ENCODE measurements at places on chromosomes 6 and 20. TPM values are rescaled to one million over a fixed set of nuclear protein-coding genes. Genes with fewer than 3 reads are reported as not detected.

Gene TMEM170B
- 7.3 TPM for total RNA-seq

Gene EGFL8
- total RNA-seq = 83.1 TPM

GRCh38 chr6:123526128-123526527 lies 110.6 kb downstream of the TRDN start:
- no peak for DNase-seq
- H3K36me3 ChIP-seq = no peaks in the 10 kb centered on the region
- H3K4me1 ChIP-seq = peaks cover 4% of the 10 kb centered on the region
- no peak overlapping the region for H3K27ac ChIP-seq
- H3K27me3 ChIP-seq = no peaks in the 10 kb centered on the region
- H3K4me3 ChIP-seq = no peak overlapping the region

DNA sequence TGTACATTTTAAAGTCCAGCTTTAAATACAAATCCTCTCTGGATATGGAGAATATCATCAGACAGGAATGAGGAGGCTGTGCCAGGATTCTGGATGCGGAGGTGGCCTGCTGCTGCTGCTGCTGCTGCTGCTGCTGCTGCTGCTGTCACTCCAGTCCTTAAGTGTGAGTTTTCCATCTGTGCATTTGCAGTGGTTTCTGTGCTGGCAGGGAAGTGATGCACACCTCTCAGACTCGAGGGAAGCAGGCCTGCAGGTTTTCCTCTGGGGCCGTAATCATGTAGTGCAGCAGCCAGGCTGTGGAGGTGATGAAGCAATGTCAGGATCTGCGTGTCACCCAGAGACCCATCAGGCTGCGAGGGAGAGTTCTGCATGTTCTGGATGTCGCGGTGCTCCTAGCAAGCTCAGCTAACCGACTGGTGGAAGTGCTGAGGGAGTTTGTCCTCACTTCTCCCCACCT lies 32.0 kb downstream of the CFAP61 start:
- H3K4me1 ChIP-seq = peaks cover 7% of the 10 kb centered on the region
- peaks cover 5% of the 10 kb centered on the region for H3K27me3 ChIP-seq
- H3K4me3 ChIP-seq = no peak overlapping the region
- no peak overlapping the region for H3K27ac ChIP-seq
- no peaks in the 10 kb centered on the region for H3K36me3 ChIP-seq

DNA sequence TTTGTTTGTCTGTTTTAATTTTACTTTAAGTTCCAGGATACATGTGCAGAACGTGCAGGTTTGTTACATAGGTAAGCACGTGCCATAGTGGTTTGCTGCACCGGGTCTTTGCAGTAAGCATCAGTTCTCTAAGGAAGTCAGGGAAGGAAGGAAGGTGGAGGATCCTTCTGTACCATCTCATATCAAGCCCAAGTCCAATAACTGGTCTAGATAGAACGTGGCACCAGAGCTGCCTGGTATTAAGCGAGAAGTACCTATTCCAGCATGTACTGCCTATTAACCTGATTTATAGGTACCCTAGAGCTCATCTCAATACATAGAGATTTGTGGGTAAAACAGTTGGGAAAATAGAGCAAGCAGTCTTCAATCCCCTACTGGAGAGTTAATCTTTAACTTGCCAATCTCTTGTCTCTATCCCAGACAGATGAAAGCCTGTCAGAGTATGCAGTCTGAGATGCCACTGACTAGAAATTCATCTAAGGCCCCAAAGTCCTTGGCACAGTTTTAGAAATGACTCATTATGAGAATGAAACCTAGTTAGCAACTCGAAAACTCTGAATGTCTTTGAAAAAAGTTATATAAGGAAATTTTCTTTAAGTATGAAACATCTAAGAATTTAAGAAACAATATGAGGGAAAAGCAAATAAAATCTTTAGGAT lies 144.9 kb downstream of the TFAP2A start:
- H3K4me1 ChIP-seq = peaks cover 5% of the 10 kb centered on the region
- H3K27me3 ChIP-seq = peaks cover 22% of the 10 kb centered on the region
- no peak overlapping the region for H3K27ac ChIP-seq
- H3K36me3 ChIP-seq = no peaks in the 10 kb centered on the region
- DNase-seq = no peak
- no peak overlapping the region for H3K4me3 ChIP-seq

DNA sequence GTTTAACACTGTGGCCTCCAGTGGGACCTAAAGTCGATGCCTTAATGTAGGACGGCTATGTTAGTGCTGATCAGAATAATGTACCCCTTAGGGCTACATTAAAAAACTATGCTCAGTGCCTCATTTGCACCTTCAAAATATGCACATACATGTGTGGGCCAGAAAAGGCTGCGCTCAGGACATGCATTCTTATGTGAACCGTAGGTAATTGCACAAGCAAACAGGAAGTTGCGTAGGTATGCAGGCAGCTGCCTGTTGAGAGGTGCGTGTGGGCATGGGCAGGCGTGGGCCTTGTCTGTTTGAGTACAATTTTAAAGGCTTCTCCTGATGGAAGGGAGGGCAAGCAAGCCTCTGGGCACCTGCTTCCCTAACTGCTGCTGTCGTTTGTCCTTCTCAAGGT lies 116.2 kb upstream of the JAG1 start:
- no peaks in the 10 kb centered on the region for H3K36me3 ChIP-seq
- H3K27ac ChIP-seq = peak overlapping the region; percentile 41
- no peaks in the 10 kb centered on the region for H3K27me3 ChIP-seq
- peaks cover 46% of the 10 kb centered on the region for H3K4me1 ChIP-seq
- no peak overlapping the region for H3K4me3 ChIP-seq

GRCh38 chr6:34324738-34325444 lies 67.6 kb downstream of the NUDT3 start:
- no peak overlapping the region for H3K27ac ChIP-seq
- no peaks in the 10 kb centered on the region for H3K27me3 ChIP-seq
- H3K4me1 ChIP-seq = peaks cover 1% of the 10 kb centered on the region
- no peak for DNase-seq
- peaks cover 6% of the 10 kb centered on the region for H3K36me3 ChIP-seq

Gene KCNK5
- 2.3 TPM for total RNA-seq

Gene SMLR1
- total RNA-seq = 0.79 TPM

- H3K4me3 ChIP-seq = no peak overlapping the region
- H3K27me3 ChIP-seq = no peaks in the 10 kb centered on the region
- peaks cover 10% of the 10 kb centered on the region for H3K36me3 ChIP-seq
- no peak overlapping the region for H3K27ac ChIP-seq
- peaks cover 12% of the 10 kb centered on the region for H3K4me1 ChIP-seq
Observed at GRCh38 chr6:21885532-21886114, 292.1 kb downstream of the SOX4 start.

DNA sequence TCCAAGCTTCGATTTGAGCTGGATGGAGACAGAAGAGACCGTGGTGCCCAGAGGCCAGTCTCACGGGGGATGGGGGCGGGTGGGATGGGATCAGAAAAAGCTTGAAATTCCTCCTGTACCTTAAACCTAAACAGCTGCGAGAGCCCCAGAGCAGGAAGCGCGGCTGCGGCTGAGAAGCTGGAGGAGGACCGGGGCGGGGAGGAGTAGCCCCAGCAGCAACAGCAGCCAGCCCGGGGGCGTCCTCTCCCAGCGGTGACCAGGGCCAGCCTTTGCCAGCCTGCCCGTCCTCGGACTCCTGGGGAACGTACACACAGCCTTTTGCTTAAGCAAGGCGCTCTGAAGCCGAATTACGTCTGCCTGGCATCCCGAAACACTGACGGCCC lies 17.4 kb upstream of the PRDM13 start:
- no peaks in the 10 kb centered on the region for H3K36me3 ChIP-seq
- H3K27me3 ChIP-seq = peaks cover 88% of the 10 kb centered on the region
- no peak overlapping the region for H3K27ac ChIP-seq

Gene LHFPL5
- not detected for total RNA-seq

DNA sequence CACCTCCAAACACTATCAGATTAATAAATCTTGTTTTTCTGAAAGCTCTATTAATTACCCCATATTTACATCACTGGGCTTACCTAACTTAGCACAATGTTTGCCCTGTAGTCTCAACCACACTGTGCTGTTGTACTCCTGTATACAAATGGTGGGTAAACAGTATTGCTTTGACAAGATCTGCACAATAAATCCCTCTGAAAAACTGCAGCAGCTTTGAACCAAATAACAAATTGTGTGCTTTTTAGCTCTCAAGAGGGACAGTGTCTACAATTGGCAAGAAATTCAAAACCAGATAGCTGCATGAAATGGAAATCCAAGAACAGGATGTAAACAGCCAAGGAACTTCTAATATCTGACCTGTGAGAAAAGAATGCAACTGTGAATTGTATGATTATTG lies 10.4 kb downstream of the KIF6 start:
- H3K4me3 ChIP-seq = no peak overlapping the region
- H3K27ac ChIP-seq = no peak overlapping the region
- H3K27me3 ChIP-seq = no peaks in the 10 kb centered on the region
- DNase-seq = no peak
- no peaks in the 10 kb centered on the region for H3K36me3 ChIP-seq

- no peaks in the 10 kb centered on the region for H3K27me3 ChIP-seq
- H3K4me3 ChIP-seq = no peak overlapping the region
- no peak for DNase-seq
- peaks cover 1% of the 10 kb centered on the region for H3K36me3 ChIP-seq
- no peak overlapping the region for H3K27ac ChIP-seq
- H3K4me1 ChIP-seq = peaks cover 9% of the 10 kb centered on the region
Observed at GRCh38 chr6:147999001-147999540, 343.6 kb upstream of the SASH1 start.

DNA sequence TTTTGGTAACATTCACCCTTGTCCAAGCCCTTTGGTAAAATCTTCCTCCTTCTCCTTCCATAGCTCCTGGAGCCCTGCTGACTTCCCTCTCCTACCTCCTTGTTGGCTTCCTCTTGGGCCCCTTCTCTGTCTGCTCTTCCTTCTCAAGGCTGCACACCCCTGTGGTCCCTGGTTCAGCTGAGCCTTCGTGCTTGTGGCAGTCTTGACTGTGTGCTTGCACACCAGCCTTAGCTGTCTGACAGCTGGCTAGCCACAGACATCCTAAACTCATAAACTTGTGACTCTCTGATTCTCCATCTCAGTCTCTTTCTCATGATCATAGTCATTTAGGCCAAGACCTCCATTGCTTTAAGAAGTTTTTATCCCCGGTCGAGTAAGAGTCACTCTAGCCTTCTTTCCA lies 37.1 kb downstream of the DHX35 start:
- no peaks in the 10 kb centered on the region for H3K27me3 ChIP-seq
- H3K36me3 ChIP-seq = peaks cover 19% of the 10 kb centered on the region
- no peak overlapping the region for H3K27ac ChIP-seq
- no peak overlapping the region for H3K4me3 ChIP-seq
- DNase-seq = no peak
- no peaks in the 10 kb centered on the region for H3K4me1 ChIP-seq

DNA sequence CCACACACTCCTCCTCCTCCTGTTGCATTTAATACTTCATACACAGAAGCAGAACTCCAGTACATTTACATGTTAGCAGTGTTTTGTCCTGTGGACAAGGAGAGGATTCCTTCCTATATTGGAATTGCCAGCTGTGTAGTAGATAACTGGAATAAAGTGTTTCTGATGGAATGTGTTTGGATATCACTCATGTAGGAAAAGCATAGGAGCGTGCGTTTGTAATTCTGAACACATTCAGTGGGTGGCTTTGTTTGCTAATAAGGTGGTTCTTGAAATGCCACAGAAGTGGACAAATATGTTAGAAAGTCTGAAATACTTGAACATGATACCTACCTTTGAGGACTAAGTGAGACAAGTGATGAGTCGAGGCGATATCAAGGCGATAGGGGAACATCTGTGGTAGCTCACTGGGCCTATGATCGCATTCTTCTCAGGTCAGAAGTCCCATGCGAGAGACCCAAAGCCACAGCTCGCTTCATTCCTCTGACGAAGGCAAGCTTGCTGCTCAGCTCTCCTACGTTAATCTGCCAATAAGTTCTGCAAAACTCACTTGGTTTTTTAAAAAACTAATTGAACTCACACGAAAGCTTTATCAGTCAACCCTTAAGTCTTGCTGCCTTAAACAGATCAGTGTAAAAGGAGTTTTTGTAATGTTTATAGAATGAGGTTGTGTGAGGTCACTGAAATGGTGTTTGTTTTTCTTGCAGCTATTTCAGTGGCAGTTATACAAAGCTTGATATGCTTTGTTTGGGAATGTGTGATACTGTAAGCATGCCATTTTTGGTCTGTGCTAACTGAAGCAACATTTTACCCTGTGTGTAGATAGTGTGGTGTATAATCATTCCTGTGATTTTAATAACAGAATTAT lies 159.9 kb downstream of the SOX4 start:
- H3K36me3 ChIP-seq = peaks cover 18% of the 10 kb centered on the region
- H3K27me3 ChIP-seq = no peaks in the 10 kb centered on the region
- H3K27ac ChIP-seq = peak overlapping the region; percentile 86
- no peak for DNase-seq
- peaks cover 49% of the 10 kb centered on the region for H3K4me1 ChIP-seq

DNA sequence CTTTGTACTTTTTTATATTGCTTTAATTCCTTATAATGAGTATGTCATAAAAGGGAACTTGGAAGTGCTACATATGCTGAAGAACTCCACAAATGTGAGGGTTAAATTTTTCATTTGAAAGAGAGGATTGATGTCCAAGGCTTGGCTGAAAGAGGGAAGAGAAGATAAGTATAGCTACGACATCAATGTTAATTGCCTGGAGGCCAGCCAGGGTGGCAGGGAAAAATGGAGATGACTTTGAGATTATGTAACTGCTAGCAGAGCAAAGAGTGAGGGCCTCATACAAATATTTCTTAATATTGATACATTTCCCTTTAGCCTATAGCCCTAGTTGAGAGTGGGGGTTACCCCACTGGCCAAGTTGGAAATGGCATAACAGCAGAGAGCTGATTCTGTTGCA lies 24.8 kb upstream of the RIMS4 start:
- H3K27ac ChIP-seq = no peak overlapping the region
- H3K4me3 ChIP-seq = no peak overlapping the region
- H3K36me3 ChIP-seq = no peaks in the 10 kb centered on the region

DNA sequence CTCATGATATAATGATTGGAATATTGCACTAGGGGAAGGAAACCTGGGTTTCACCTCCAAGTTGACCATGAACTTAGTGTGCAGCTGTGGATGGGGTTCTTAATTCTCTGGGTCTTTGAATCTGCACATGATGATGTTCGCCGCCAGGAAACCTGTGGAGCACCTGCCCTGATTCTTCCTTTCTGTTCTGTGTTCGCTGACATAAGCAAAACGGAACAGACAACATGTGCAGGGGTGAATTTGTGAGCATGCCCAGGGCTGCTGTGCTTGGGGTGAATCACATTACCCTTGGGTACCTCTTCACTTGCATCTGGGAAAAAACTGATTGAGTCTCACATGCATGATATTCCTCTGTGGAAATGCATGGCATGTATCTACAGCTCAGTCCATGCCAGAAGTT lies 48.8 kb downstream of the CAP2 start:
- H3K4me3 ChIP-seq = no peak overlapping the region
- peaks cover 22% of the 10 kb centered on the region for H3K36me3 ChIP-seq

DNA sequence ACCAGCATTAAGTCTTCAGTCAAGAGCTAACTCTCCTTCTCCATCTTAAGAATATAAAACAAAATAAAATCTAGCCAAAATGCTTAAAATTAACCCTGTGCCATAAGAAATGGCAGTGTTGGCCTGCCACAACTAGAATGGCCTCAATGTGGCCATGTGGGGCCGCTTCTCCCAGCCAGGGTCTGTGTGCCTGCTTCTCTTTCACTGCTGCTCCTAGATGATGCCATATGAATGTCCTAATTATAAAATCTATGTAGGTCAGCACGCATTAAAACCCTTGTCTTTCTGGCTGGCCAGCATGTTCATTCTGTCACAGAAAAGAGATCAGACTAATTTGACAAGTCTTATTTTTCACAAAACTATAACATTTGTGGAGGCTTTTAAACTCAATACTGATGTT lies 102.6 kb downstream of the C6orf118 start:
- H3K4me1 ChIP-seq = no peaks in the 10 kb centered on the region
- H3K27ac ChIP-seq = no peak overlapping the region
- H3K36me3 ChIP-seq = no peaks in the 10 kb centered on the region
- no peak overlapping the region for H3K4me3 ChIP-seq
- no peaks in the 10 kb centered on the region for H3K27me3 ChIP-seq
- no peak for DNase-seq

- H3K27ac ChIP-seq = no peak overlapping the region
- peaks cover 19% of the 10 kb centered on the region for H3K27me3 ChIP-seq
- DNase-seq = no peak
- H3K4me3 ChIP-seq = no peak overlapping the region
- H3K4me1 ChIP-seq = no peaks in the 10 kb centered on the region
Observed at GRCh38 chr20:57614490-57615444, 5.5 kb downstream of the ZBP1 start.
